Activated CD8-positive, alpha-beta T cell treated with anti-CD3 and anti-CD28 coated beads, Interleukin-2, amount 10 ng/mL, durations not matched to agents 7 days and 5 days (primary cell): ENCODE measurements at places on chromosomes 12 and 14. TPM values are rescaled to one million over a fixed set of nuclear protein-coding genes. Genes with fewer than 3 reads are reported as not detected.

DNA sequence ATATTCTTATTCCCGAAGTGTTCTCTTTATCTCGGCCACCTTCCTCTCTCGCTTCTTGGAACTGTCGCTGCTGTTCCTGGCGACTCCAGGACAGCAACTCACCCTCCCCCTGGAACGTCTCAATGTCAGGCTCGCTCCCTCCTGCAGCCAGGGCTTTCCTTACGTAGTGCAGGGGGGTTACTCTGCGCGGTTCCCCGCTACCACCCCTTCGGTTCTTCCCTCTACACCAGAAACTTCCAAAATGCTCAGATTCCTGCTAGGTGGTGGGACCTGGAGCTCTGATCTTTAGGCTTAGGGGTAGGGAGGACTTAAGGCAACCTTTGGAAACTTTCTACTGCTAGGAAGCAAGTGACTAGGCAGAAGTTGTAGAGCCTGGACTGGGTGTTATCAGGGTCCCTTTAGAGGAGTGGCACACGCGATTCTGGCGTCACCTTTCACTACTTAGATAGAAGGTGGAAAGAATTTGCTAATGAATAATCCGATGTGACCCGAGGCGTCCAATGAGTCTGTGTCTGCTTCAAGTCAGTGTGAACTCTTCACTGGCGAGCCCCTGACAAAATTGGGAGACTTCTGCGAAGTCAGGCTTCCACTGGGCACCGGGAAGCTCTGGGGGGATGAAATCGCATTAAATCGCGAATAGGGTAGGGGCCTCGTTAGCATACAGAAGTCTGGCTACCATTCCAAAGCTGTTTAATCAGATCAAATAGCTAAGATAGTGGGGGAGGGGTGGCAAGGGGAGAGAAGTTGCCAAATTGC lies 900 bp upstream of the DPF3 start:
- DNase-seq, result peak; percentile 27

DNA sequence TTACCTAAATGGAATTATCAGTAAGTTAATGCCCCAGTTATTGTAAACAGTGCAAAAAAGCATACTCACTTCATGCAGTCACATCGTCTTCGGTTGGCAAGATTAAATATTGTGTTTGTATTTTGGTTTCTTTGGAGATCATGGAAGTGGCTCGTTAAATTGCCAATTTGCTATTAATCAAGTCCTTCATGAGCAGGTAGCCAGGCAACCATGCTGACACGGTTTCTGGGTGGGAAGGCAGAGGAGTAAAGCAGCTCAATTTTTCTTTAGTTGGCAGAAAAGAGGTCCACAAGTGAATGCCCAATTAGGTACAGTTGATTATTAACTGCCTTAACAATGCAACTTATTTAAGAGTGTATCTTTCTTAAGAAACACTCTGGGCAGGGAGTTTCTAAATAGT lies 43.9 kb downstream of the PPP4R3A start:
- no peak for DNase-seq

- no peak for DNase-seq
Measured at GRCh38 chr12:108531929-108532848, 17.1 kb downstream of the FICD start.

- peak; percentile 89 for DNase-seq
Measured at GRCh38 chr12:57110104-57111030, 795 bp downstream of the STAT6 start.

GRCh38 chr14:68968721-68969120 lies 10.4 kb downstream of the ACTN1 start:
- DNase-seq, result no peak

DNA sequence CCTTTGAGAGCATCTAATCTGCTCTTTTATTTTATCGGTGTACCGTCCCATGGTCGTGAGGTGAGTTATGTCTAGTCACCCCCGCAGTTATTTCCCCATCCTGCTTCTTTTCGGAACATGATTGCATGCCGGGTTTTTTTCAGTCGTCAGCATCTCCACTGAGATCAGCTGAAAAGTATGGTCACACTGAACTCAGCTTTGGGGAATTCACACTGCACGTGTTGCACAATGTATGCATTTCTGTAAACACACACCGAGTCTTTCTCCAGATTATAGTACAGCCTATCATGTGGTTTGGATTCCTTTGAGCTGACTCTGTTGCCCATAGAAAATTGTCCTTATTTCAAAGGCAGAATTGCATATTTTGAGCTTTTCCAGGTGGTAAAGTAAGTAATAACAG lies 24.6 kb downstream of the PLXNC1 start:
- no peak for DNase-seq

DNA sequence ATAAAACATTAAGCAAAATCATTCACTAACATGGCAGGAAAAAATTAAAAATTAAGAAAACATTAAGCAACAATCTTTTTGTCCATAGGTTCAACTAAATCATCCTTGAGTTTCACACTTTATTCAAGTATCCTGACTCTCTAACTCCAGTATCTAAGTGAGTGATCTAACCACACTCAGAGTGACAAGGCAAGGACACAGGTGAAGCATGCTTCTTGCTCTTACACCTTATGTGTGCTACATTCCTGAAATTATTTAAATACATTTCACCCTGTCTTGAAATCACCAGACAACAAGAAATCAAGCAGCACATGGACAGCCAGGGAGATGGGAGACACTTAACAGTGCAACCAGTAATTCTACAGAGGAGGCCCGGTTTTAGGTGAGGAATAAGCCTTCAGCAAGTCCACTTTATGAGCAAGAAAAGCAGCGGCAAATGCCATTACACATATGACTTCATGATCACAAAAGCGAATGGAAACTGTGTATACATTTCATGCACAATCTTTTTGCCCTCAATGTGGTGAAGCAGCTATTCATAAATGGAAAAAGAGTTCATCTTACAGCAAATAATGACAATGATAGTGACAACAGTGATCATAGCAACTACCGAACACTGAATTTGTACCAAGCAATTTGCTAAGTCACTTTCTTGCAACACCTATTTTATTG lies 37.4 kb downstream of the PHLDA1 start:
- no peak for DNase-seq

DNA sequence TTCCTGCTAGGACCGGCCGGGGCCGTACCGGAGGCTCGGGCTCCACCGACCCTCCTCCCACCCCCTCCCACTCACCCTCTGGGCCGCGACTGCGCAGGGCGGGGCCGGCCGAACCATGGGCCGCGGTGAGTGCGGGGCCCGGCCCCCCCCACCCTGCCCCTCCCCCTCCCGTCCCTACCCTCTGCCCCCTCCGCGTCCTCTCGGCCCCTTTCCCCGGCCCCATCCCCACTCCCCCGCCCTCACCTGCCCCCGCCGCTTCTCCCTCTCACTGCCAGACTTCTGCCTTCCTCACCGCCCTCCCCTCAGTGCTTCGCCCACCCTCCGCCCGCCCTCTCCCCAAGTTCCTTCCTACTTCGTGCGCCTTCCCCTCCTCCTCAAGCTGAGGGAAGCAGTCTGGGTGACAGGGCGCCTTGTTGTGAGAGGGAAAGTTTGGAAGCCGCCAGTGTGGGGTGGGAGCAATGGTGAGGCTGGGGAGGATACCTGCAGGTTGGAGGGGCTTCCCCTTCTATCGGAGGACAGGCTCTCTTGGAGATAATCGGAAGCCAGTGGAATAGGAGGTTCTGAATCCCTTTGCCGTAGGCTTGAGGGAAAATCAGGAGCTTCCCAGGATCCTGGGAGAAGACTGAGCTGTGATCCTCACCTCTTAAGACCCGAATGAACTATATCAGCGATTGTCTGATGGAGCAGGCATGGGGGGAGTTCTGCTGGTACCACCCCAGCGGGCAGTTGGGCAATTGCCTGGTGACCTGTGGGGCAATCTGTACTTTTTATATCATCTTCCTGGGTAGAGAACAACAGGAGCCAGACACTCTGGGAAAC lies 472 bp downstream of the MBD6 start:
- peak; percentile 48 for DNase-seq

- no peak for DNase-seq
Measured at GRCh38 chr14:100554082-100554677, 33.0 kb downstream of the BEGAIN start.

DNA sequence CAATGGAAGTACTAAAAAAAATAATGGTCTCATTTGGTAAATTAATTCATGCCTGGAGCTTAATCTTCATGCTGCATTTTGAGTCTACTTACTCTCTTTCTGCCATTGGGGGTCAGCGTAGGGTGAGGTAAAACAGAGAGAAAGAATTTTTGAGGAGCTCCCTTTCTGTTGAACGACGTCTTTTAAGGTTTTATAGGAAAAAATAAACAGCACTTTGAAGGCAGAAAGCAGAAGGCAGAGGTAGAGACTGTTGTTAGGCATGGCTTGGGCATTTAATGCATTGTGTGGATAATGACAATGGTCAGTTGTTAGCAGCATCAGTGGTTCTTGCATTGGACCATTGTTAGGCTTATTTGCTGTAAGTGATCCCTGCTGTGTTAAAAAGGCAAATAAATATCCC lies 557.2 kb upstream of the STXBP6 start:
- no peak for DNase-seq

GRCh38 chr12:31263661-31264060 lies 62.3 kb downstream of the SINHCAF start:
- no peak for DNase-seq

DNA sequence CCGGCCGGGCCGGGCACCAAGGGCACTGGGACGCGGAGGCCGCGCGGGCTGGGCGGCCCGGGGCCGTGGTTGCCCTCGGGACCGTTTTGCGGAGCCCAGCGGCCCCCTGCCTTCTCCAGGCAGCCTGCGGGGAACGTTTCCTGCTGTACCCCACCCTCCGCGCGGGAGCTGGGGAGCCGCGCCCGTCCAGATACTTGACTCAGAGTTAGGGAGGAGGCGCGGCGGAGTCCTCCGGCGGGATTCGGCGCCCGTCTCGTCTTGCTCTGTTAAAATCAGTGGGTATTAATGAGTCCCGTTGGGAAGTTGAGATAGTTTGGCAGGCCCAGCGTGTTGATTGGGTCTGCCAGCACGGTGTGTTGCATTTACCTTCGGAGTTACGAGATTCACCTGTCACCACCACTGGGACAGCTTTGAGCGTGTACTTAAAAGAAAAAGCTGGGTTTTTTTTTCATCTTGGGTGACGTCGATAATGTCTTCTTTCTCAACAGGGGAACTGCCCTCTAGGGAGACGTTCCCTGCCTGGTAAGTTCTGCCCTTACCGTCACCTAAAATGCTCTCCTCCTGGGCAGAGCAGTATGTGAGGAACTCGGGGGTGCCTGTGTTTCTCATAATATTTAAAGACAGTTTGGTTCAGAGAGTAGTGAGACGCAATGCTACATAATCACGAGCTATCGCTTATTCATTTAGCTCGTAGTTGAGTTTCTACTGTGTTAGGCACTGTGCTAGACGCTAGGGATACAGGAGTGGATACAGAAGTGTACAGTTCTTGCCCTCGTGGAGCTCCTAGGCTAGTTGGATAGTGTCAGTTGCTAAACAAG lies 596 bp downstream of the DLST start:
- peak; percentile 60 for DNase-seq

GRCh38 chr14:50360851-50361250 lies 35.8 kb downstream of the CDKL1 start:
- DNase-seq, result no peak

GRCh38 chr12:66848967-66849366 lies 170.1 kb upstream of the GRIP1 start:
- DNase-seq, result no peak

GRCh38 chr12:91123236-91123916 lies 12.1 kb upstream of the LUM start:
- DNase-seq, result no peak

GRCh38 chr12:85156569-85156968 lies 120.4 kb downstream of the LRRIQ1 start:
- DNase-seq, result no peak

DNA sequence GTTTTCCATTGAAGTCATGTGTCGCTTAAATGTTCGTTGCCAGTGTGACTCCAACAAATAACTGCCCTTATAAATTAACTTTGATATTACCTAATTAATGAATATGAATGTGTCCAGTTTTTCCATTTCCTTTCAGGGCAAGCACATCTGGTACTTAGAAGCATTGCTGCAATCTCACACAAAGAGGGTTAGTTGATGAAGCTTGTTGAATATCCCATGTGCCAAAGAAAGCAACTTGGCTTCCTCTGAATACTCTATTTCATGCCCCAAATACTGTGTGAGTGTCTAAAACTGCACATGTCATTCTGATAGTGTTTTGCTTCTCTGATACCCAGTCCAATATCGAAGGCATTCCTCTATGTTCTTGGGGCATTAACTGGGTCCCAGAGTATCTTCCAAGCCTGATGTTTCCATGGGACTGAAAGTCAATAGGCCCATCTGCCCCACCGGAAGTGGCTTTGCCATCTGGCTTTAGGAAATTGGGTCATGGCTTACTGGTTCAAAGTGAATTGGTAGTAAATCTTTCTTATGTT lies 75.8 kb upstream of the CNTN1 start:
- no peak for DNase-seq

DNA sequence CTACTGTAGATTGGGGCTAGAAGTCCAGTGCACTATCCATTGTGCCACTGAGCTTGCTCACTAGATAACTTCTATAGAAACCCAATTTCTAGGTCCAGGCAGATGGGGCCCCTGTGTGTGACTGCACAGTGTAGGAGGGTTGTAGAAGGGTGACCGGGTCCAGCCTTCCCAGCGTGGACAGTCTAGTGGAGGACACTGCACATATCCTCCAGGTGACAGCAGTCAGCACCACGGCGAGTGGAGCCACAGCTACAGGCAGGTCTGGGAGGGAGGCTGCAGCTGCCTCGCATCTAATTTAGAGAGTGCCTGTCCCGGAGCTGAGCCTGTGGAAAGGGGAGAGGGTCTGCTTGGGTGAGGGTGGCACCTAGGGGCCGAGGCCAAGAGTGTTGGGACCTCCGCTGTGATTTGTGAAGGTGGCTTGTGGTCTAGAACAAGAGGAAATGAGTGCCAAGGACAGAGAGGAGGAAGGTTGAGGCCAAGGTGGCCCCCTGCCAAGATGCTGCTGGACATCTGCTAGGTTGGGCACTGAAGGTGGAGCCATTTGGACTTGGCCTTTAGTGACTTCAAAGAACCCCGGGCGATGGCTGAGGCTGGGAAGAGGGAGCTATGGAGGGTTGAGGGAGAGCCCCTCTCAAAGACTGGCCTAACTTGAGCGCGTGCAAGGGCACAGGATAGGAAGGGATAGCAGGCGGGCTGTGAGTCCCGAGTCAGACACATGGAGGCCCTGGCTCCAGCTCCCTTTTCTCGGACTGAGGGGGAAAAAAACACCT lies 46.0 kb upstream of the TRAF3 start:
- DNase-seq, result no peak

GRCh38 chr12:82800185-82800584 lies 113.5 kb downstream of the TMTC2 start:
- DNase-seq, result no peak

Gene PGF
- total RNA-seq, result not detected

Gene GALNT6
- total RNA-seq, result 40.4 TPM

Gene PLXNC1
- 45.6 TPM for total RNA-seq

Gene ARHGAP9
- 243 TPM for total RNA-seq

Gene BIN2
- total RNA-seq, result 158 TPM

Gene RILPL2
- 4.7 TPM for total RNA-seq

Gene USP44
- 17.1 TPM for total RNA-seq

Gene HCAR3
- not detected for total RNA-seq

Gene B4GALNT3
- total RNA-seq, result 11.1 TPM

Gene AREL1
- total RNA-seq, result 44.9 TPM

Gene PTPN21
- total RNA-seq, result 0.08 TPM

Gene TSHR
- not detected for total RNA-seq
